Cardiac fibroblast (primary cell): ENCODE measurements at places on chromosomes 1 and 21.

- DNase-seq: peak; percentile 78
These were observed 99.4 kb upstream of the SLC45A1 start for GRCh38 chr1:8218351-8219092.

- DNase-seq: no peak
These were observed 243.5 kb downstream of the TGFB2 start for GRCh38 chr1:218588540-218589172.

DNA sequence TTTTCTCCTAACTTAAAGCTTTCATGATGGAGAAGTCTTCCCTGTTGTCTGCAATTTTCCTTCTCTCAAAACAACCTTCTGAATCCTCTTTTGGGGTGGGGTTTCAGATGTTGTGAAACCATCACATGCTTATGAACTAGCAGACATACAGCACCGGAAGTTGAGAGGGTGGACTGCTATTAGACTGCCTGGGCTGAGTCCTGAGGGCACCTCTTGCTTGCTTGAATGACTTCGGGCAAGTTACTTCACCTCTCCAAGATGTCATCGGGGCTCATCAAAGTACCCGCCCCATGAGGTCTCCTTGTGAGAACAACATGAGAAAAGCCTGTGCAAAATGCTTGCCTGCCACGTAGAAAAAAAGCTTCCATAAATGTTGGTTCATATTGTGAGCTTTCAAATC is 89.6 kb downstream of the CCDC185 start:
- DNase-seq: no peak

- DNase-seq: no peak
These were observed 656.3 kb downstream of the PTPRC start for GRCh38 chr1:199295107-199295506.

DNA sequence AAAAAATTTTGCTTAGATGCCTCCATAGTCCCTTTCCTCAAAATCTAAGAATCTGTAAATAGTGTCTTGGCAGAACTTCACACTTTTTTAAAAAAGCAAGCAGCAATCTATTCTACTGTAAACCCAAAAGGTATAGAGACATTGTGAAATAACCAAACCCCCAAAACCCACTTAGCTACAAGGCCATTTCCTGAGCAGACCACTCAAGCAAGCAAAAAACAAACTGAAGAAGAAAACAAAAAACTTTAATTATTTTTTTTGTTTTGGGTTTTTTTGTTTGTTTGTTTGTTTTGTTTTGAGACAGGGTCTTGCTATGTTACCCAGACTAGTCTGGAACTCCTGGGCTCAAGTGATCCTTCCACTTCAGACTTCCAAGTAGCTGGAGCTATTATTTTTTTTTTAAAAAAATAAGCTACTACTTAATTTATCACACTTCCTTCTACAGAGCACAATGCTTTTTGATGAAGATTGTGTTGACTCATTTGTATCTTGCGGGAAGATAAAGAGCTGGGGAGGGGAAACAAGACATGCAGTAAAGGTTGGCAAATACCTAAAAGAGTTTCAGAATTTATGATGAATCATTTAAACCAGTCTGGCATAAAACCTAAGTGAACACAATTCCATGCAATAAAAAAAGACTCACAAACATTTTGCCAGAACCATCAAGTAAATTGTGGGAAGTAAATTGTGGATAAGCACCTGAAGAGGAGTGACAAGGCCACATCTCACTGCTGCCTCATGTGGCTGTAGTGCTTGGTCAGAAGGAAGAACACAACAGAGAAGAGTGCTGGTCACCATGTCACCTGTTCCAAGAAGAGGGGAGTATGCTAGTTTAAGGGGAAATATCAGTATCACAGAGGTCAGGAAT is 2.7 kb upstream of the PTPN22 start:
- DNase-seq: peak; percentile 49

DNA sequence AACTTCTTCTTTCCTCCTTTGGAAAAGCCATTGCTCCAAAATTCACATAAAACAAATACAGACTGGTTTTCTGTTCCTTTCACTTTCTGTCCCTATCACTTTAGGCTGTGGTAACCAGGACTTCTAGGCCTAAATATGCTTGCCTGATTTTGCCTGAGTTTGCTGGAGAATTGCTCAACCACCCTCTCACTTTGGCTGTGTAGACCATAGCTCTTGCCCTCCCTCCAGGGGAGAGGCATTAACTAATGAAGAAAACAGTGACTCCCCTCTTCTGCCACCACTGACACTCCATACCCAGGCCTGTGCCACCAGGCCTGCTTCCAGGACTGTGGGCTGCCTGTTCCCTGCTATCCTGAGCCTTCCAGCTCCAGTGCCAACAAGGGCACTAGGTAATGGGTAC is 163.5 kb downstream of the TOMM20 start:
- peak; percentile 63 for DNase-seq

GRCh38 chr1:72000809-72001208 is 281.5 kb downstream of the NEGR1 start:
- DNase-seq: no peak

- DNase-seq: peak; percentile 17
These were observed 959 bp downstream of the CD58 start for GRCh38 chr1:116569776-116570357.

DNA sequence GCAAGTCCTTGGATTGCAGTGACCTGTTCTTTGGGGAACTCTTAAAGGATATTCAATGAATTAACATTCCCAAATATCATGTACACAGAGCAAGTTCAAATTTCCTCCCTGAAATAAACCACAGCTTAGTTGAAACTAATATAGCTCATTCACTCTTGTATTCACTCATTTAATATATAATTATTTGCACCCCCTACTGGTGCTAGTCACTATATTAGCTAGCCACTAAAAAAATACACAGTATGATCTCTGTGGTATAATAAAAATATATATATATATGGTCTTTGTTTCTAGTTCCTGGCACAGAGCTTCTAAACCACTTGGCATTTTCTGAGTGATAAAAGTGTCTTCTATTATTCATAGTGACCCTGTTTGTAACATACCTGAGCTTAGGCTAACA is 177.3 kb upstream of the LYPLAL1 start:
- DNase-seq: peak; percentile 38

- DNase-seq: no peak
These were observed 10.7 kb upstream of the SLC2A5 start for GRCh38 chr1:9079988-9080704.

DNA sequence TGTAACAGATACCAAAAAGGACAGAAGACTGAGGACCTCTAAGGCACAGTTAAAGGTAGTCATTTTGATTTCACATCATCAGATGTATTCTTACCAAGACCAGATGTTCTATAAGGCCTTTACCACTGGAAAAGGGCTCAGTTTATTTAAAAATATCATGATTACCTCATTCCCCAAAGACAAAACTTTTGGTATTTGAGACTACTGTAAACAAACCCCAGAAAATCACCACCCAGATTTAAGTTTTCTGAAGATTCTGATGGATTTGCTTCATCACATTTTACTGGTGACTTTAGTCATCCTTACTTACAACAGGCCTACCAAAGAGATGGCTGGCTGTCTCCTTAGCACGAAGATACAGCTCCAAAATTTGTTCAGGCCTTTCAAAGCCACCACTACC is 8.3 kb downstream of the ENAH start:
- DNase-seq: peak; percentile 10

DNA sequence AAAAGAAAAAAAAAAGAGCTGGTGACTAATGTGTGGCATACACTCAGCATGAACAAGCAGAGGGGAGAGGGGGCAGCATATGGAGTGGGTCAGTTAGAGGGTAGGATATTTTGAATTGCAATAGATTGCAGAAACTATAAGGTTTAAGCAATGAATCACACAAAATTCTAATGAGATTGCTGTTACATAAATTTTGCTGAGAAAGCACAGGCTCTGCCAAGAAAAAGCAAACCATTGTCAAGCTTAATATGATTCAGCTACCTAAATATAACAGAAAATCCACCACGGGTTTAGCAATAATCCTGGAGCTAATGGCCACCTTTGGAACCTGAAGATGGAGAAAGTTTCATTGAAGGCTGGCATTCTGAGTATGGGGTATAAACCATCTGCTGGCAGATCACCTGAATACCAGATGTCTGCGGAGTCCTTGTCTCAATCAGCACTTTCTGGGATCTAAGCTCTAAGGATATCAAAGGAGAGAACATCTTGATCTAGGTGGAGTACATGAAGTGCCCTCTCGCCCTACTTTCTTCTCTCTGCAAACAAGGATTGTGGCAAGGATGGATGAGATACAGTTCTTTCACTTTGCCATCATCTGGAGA is 30.3 kb upstream of the ANGPTL7 start:
- peak; percentile 90 for DNase-seq

DNA sequence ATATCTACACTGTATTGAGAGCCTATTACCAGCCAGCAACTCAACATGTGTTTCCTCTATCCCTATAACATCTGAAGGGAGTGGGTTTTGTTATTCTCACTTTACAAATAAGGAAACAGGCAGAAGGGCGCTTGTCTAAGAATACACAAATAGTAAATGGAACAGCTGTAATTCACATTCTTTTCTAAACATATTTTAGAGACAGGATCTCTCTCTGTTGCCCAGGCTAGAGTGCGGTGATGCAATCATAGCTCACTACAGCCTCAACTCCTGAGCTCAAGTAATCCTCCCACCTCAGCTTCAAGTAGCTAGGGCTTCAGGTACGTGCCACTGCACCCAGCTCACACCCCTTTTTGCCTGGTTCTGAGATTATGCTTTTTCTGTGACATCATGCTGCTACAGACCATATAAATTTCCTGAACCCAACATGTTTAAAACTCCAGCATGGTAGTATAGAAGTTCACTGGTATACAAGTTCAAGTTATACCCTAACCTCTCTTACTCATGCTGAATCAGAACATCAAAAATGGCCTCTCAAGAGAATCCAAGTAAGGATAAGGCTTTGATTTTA is 8.6 kb upstream of the TACSTD2 start:
- DNase-seq: peak; percentile 58

- DNase-seq: peak; percentile 84
These were observed 10.6 kb downstream of the FCMR start for GRCh38 chr1:206911064-206911663.

- no peak for DNase-seq
These were observed 841.6 kb upstream of the TMPRSS15 start for GRCh38 chr21:19245188-19245580.

- DNase-seq: no peak
These were observed 369.6 kb upstream of the ADGRL2 start for GRCh38 chr1:81430955-81431623.

- DNase-seq: no peak
These were observed 80.1 kb downstream of the SH3BGR start for GRCh38 chr21:39531840-39532239.

DNA sequence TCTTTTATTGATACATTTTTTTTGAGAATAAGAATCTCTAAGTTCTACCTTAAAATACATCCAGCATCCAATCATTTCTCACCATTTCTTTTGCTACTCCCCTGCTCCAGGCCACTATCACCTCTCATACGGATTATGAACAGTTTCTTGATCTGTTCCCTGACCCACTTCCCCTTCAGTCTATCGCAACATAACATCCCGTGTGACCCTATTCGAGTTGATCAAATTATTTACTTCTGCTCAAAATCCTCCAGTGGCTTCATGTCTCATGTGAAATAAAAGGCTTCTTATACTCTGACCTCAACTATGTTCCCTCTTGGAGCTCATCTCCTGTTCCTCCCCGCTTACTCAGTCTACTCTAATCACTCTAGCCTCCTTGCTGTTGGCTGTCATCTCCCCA is 5.2 kb downstream of the ALG14 start:
- no peak for DNase-seq

DNA sequence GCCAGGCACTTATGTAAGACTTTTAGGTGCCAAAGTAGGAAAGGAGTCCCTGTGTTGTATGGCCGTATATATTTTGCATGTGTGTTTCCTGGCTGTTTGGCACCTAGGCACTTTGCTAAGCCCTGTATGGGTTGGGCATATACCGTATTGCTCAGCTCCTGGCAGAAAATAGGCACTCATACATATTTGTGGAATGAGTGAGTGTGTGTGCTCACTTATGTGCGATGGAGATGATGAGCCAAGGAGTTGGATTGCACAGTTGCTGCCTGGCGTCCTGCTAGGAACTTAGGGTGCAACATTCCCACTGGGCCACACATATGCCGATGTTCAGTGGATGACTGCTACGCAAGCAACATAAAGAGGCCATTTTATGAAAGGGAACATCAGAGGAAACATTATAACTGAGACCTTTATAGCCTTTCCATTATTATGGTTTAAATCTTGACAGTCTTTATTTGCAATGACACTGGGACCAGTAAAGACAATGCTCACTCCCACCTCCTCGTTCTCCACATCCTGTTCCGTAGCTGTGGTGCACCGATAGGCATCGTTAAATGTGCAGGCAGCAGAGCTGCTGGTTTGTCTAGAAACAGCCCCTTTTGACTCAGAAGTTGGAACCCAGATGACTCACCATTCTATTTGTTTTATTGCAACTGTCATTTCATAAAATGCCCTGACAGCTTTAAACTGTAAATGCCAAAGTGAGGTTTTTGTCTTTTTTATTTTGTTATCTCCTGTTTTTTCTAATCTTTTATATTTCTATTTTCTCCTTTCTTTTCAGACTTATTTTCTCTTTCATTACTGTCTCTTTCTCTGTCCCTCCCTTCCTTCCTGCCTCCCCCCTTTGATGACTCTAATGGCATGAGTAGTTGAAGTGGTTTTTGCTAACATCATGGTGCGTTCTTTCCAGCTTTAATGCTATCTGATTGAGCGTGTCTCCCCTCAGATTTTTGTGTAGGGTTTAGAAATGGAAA is 36.1 kb downstream of the PEX14 start:
- DNase-seq: peak; percentile 90

GRCh38 chr1:161088587-161089110 is 709 bp downstream of the NECTIN4 start:
- DNase-seq: peak; percentile 57

DNA sequence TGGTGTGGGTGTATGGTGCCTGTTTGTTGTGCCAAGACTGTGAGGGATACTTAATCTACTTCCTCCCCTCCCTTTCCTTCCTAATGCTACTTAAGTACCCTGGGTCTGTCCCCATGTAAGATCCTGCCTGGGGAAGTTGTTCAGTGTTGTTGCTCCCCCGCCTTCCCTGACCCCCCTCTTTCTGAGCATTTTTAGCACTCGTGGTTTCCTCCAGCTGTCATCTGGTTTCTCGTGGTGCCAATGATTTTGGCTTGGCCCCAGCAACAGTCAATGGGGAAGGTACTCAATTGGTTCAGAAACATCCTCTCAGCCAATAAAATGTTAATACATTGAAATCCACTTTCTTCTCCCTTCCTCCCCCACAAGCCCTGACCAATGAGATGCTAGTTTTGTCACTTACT is 8.0 kb upstream of the B4GALT3 start:
- DNase-seq: peak; percentile 91

- DNase-seq: no peak
These were observed 141.3 kb downstream of the ROR1 start for GRCh38 chr1:63915121-63915520.

GRCh38 chr1:18923756-18924211 is 21.4 kb upstream of the ALDH4A1 start:
- DNase-seq: no peak
